ENCODE measurements at places on chromosomes 4 and X.

GRCh38 chr4:122914938-122915337 is 7.5 kb downstream of the NUDT6 start:
- peak; percentile 57 for DNase-seq

GRCh38 chrX:64205441-64205734 is at the start of gene AMER1:
AMER1 (minus strand) TSS chrX:64205708; CDS start chrX:64193286, 12,422 bp downstream.
- DNase-seq = no peak

GRCh38 chr4:157918036-157918832 is 254.6 kb downstream of the GASK1B start:
- DNase-seq = no peak

GRCh38 chr4:128525387-128525786 is 237.8 kb upstream of the PGRMC2 start:
- DNase-seq = no peak

- no peak for DNase-seq
Measured at GRCh38 chr4:173827707-173828106, 297.7 kb upstream of the HAND2 start.

DNA sequence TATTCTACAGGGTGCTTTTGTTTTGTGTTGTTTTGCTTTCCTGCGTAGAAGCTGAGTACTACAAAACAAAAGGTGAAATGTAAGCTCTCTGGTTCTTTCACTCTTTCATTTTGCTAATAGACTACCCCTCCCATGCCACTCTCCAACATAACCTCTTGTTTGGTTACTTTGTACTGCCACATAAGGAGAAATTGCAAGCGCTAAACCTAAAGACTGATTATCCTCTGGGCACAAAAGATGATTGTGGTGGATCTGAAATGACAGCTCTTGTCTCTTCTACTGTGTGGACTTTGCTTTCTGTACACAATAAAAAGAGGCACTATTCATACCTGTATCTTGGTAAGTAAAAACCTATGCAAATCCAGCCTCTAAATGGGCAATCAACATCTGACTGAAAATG is 5.3 kb downstream of the MBNL3 start:
- DNase-seq = no peak

DNA sequence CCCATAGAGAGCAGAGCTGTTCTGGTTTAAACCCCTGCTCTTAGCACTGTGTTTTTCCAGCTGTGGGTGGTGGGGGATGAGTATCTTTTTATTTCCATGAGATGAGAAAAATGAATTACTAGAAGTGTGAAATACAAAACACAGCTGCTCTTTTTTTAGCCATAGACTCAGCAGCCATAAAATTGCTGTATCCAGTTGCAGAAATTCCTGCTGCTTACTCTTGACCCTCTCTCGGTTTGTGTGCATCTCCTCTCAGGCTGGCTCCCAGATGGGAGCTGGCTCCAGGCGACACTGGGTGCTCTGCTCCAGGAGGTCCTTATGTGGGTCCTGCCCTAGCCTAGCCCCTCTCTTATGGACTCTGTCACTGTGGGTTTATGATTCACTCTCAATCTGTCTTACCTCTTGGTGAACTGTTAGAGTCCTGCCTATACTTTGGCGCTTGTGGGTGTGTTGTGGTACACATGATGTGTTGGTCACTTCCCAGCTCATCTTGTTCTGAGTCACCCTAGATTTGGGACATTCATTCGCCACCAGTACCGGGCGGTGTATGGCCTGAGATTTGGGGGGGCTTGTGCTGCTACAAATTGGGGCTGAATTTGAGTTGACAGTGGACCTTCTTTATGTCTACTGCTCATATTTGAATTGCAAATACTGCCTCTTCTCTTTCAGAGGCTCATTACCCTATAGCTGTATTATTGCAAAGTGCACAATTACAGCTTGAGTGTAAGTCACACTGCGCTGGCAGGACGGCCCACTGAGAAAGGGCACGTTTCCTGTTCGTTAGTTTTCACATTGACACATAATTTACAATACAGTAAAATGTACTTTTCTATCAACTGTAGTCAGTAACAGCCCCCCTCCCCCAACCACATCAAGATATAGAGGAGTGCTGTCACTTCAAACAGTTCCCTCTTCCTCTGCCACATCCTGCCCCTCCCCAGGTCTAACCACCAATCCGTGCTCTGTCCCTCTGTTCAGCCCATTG is 46.9 kb upstream of the MSANTD1 start:
- DNase-seq = peak; percentile 33

DNA sequence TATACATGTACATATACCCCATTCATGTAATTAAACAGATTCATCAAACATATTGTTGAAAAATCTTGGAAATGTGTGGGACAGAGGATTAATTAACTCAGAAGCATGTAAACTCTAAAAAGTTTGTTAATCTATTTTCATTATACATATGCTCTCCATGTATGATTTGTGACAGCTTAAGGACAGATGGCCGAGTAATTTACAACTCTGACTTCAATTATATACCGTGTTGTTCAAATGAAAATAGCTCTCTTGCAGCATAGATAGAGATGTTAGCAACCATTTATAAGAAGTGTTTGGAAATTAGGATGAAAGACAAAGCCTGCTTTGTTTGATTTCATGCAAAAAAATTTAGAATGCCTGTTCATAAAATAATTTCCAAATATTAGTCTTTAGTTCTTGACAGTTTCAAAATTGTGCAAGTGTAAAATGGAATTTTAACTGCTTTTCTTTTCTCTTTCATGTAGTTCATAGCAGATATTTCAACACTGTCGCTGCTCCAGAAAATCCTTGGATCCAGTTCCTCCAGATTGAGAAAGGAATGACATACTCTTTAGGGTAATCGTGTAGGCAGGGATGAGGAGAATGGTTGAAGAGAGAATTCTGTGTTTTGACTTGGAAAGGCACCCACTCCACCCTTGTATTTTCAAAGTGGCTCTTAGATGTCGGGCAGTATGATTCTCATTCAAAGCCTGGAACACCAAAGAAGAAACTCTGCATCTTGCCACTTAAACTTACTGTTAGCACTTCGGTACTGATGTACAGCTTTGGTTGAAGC is 23.1 kb downstream of the AFF2 start:
- DNase-seq = no peak

GRCh38 chr4:181819946-181820345 is 423.3 kb upstream of the TENM3 start:
- DNase-seq = peak; percentile 22

GRCh38 chrX:71919886-71920285 is 9.2 kb downstream of the NHSL2 start:
- no peak for DNase-seq

- no peak for DNase-seq
Measured at GRCh38 chr4:96056346-96056934, 216.5 kb downstream of the PDHA2 start.

DNA sequence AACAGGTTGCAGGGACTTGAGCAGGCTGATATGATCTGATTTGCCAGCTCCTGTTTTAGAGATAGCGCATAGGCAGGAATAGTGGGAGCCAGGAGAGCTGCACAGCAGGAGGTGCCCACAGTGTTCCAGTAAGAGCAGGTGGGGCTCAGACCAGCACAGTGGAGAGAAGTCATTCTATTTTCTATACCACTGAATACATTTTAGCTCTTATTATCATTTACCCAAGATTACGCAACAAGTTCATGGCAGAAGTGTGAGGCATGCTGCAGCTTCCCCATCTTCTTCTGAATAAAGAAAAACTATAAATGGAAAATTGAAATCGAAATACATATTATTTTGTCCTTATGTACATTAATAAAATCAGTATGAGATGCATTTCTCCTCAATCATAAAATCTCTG is 114.7 kb upstream of the EDNRA start:
- DNase-seq = no peak

DNA sequence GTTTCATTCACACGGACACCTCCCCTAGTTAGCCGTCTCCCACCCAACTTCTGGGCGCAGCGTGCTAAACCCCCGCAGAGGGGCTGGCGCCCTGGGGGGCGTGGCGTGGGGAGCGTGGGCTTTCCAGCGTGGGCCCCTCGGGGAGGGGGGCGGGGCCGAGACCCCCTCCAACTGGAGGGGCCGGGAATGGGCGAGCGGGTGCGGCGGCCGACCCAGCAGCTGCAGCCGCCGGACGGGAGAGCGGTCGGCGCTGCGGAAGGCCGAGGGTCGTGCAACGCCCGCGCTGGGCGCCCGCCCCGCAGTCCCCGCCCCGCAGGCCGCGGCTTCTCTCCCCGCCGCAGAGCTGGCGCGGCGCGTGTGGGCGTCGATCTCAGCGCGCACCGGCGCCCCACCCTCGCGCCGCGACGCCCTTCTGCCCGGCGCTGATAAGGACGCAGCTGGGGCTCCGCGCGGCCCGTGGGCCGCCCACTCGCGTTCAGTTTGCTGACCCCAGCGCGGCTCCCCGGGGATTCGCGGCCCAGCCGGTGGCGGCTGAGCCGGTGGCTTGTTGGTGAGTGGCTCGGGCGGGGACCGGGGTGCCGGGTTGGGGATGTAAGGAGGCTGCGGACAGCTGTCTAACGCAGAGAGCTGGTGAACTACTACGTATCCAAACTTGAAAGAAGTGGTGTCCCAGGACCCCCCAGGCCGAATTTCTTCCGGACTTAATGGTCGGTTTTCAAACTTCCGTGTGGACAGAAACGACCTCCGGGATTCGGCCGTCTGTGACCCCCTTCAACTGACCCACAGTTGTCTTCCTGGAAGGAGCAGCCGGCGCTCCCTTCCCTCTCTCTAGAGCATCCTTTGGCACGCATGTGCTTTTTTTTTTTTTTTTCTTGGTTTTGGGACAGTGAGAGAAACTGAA is 1.5 kb downstream of the FHDC1 start:
- DNase-seq = peak; percentile 35

DNA sequence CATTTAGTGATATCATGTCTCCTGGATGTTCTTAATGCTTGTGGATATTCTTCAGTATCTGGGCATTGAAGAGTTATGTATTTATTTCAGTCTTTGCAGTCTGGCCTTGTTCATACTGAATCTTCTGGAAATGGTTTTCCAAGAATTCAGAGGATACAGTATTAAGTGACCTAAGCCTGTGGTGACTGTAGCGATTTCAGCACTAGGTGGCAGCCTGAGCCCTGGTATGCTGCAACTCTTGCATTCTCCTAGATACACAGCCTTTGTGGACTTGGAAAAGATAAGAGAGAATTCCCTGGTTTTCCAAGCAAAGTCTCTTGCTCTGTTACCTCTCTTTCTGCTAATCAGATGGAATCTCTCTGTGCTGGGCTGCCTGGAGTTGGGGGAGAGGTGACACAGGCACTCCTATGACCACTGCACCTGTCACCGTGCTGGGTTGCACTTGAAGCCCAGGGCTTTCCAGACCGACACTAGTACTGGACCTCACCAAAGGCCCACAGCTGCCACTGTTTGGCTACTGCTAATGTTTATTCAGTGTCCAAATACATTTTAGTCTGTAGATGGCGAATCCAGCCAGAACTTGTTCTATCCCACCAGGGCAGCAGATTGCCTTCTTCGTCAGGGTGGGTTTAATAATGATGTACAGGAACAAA is 19.3 kb upstream of the SPIN2A start:
- DNase-seq = peak; percentile 8

DNA sequence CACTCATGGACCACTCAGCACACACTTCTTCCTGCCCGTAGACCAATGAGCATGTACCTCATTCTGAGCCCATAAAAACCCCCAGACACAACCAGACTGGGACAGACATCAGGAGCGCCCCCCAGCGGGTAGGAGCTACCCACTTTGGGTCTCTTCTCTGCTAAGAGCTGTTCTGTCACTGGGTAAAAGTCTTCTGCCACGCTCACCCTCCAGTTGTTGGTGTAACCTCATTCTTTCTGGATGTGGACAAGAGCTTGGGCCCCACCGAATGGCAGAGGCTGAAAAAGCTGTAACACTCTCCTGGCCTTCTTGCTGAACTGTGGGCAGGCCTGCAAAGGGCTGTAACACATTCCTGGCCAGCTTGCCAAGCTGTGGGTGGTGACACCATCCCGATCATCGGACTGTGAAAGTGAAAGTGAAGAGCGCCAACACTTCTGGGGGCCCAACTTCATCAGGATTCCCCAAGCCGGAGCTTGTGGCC is 137.6 kb downstream of the TECRL start:
- DNase-seq = no peak

GRCh38 chr4:187088070-187088799 is 364.6 kb upstream of the FAT1 start:
- no peak for DNase-seq

- peak; percentile 22 for DNase-seq
Measured at GRCh38 chr4:131644619-131645018, 1504.5 kb upstream of the PCDH10 start.

- DNase-seq = no peak
Measured at GRCh38 chrX:137040113-137040794, 6.5 kb upstream of the GPR101 start.

DNA sequence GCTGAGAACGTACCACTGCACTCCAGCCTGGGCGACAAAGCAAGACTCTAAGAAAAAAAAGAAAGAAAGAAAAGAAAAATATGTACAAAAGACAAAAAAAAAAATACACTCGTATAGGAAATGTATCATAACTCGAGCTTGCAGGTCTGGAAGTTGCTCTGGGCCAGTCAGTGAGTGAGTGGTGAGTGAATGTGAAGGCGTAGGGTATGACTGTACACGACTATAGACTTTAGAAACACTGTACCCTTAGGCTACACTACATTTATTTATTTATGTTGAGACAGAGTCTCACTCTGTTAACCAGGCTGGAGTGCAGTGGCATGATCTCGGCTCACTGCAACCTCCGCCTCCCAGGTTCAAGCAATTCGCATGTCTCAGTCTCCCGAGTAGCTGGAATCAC is 29.4 kb downstream of the EVC2 start:
- DNase-seq = no peak

DNA sequence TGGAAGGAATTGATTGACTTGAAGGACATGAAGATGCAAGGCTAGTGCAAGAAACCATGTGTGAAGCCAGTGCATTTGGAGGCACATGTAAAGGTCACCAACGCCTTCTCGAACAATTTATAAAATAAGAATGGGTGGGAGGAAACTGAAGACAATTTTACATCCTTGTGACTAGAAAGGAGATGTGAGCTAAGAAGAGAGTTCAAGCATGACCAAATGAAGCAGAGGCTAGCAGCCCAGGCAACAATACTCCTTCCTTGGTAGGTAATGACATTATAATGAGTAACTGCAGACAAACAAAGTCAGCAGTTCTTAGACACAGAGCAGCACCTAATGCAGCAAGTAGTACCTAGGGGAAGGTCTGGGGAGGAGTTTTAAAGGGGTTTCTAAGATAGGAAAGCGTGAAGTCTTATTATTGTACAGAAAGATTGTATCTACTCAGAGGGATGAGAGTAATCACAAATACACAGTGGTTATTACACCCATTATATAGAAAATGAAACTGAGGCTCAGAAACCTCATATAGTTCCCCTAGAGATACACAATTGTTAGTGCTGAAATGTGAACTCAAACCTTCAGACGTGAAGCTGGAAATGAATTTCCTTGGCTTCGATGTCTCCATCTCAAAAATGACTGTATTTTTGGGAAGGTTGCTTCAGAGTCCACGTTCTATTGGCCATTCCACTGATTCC is 56.1 kb downstream of the ATXN3L start:
- no peak for DNase-seq

GRCh38 chr4:102578819-102579218 is 77.7 kb downstream of the NFKB1 start:
- DNase-seq = peak; percentile 14
